ENCODE measurements at places on chromosomes 13 and 19.

GRCh38 chr13:28106976-28107375, 6.6 kb upstream of the FLT3 start:
- DNase-seq: no peak

DNA sequence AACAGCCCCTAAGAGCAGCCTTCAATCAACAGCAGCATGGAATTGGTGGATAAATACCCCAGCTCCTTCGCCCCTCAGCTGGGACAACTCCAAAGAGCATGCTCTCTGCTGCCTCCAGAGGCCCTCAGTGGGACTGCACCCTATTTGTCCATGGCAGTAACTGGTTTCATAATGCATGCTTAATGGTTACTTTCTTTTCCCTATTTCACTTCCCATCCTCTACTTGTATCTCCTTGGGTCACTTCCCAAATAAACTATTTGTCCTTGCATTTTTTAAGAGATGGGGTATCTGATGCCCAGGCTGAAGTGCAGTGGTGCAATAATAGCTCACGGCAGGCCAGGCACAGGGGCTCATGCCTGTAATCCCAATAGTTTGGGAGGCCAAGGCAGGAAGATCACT, 13.5 kb upstream of the TPM4 start:
- peak; percentile 76 for DNase-seq

- no peak for DNase-seq
Measured at GRCh38 chr19:50844296-50844935, 10.3 kb upstream of the KLK3 start.

- DNase-seq: no peak
Measured at GRCh38 chr13:43529796-43530195, 257.0 kb downstream of the ENOX1 start.

DNA sequence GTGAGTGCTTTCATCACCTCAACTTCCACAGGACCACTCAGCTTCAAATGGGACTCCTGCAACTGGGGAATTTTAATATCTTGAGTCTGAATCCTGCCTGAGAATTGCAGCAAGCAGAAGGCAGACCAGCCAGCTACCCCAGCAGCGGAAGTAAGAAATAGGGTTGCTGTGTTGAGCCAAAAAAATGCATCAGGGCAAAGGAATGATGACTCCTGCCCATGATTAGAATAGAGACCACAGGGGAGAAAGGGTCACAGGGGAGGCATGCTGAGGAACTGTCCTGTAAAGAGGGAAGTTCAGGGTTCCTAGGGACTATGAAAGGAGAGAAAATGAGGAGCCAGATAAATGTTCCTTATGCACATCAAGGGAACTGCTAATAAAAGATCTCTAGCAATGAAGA, 370.2 kb downstream of the KCTD12 start:
- DNase-seq: no peak

DNA sequence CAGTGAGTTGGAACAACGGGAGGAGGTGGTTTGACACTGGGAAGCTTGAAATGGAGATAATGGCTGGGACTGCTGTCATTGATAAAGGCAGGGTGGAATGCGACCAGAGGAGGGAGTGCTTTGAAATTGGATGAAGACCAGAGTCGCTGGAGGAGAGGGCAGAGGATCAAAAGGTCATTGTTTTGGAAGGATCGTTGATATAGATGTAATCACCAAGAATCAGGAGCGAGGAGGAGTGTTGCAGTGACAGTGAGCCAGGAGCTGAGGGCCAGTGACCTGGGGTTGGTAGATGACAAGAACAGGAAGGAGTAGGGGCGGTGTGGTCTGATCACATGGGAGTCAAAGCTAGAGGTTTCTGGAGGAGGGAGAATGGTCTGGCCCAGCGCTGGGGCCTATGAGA, 25.3 kb downstream of the TM9SF2 start:
- DNase-seq: no peak

GRCh38 chr19:34577531-34578101, 96.1 kb downstream of the WTIP start:
- DNase-seq: no peak

DNA sequence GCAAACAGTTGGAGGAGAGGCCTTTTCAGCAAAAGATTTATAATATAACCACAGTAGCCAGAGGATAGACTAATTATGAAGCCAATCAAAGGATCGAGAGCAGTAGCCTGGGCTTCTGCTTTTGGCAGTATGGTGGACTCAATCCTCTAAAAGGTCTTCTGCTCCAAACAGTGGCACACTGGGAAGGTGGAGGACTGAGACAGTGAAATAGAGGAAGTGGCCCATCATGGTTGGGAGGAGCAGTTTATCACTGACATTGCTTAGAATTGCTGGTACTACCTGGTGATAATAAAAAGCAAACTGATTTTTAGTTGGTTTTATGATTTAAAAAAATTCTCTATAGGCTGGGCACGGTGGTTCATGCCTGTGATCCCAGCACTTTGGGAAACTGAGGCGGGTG, 20.9 kb upstream of the PLAUR start:
- DNase-seq: no peak

Data from activated naive CD8-positive, alpha-beta T cell treated with anti-CD3 and anti-CD28 coated beads, Interleukin-2, amount 10 ng/mL, durations not matched to agents 7 days and 5 days (primary cell).